ENCODE measurements at places on chromosomes 6 and 20.

- DNase-seq, result no peak
Measured at GRCh38 chr20:15759594-15759993, 813.7 kb downstream of the KIF16B start.

DNA sequence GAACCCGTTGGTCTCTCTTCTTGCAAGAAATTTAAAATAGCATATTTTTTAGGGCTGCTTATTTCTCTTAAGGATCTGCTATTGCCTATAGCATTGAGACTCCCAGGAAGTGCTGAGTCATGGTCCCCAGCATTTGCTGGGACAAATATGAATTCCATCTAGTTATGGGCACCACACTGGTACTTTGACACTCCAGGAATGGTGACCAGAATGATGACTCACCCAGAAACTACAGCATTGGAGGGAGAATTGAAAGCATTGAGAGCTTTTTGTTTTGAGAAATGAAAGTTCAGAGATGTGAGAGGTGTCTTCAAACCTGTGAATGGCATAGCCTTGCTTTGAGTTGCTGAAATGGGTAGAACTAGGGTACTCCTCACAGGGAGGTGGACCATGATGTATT is 699.7 kb downstream of the DHX35 start:
- no peak for DNase-seq

- no peak for DNase-seq
Measured at GRCh38 chr20:15523400-15523799, 1049.8 kb downstream of the KIF16B start.

DNA sequence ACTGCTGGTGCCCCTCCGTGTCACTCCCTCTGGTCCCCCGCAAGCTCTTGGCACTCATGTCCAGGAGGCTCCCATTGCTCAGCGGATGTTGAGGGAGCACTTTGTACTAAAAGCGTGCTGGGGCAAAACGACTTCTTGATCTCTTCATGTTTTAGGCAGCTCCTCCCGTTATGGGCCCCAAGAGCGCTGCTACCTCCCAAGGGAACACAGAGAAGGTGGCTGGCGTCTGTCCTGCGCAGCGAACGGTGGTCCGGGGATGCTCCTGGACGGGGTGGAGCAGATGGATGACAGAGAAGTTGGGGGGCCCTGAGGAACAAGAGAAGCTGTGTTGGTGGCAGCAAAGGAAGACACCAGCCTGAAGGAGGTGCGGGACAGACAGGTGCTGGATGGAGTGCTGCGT is 99.8 kb downstream of the TMEM242 start:
- DNase-seq, result no peak

- DNase-seq, result no peak
Measured at GRCh38 chr6:12075067-12075563, 63.0 kb downstream of the HIVEP1 start.

DNA sequence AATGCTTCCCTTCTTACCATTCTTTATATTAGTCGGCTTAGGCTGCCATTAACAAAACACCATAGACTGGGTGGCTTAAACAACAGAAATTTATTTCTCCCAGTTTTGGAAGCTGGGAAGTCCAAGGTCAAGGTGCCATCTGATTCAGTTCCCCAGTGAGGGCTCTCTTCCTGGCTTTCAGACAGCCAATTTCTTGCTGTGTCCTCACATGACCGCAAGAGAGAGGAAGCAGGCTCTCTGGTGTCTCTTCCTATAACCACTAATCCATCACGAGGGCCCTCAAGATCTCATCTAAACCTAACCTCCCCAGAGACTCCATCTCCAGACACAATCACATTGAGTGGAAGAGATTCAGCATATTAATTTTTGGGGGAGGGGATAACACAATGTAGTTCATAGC is 193.0 kb upstream of the SGK1 start:
- no peak for DNase-seq

DNA sequence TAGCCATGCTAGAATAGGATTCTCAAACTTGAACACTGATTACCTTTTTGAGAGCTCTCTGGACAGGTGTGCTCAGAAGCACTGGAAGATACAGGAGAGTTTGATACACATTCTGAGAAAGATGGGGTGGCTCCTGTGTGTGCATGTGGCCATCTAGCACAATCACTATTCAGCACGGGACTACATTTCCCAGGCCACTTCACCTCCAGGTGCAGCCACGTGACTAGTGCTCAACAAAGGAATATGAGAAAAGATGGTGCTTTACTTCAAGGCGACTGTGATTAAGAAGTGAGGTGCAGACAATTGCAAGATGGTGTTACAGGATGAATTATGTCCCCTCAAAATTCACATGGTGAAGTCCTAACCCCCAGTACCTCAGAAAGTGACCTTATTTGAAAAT is 103.8 kb downstream of the BACH2 start:
- DNase-seq, result no peak

GRCh38 chr6:46024124-46024769 is 8.6 kb upstream of the CLIC5 start:
- no peak for DNase-seq

- no peak for DNase-seq
Measured at GRCh38 chr6:54695815-54696214, 150.8 kb upstream of the FAM83B start.

- no peak for DNase-seq
Measured at GRCh38 chr6:142851601-142852000, 93.4 kb downstream of the HIVEP2 start.

DNA sequence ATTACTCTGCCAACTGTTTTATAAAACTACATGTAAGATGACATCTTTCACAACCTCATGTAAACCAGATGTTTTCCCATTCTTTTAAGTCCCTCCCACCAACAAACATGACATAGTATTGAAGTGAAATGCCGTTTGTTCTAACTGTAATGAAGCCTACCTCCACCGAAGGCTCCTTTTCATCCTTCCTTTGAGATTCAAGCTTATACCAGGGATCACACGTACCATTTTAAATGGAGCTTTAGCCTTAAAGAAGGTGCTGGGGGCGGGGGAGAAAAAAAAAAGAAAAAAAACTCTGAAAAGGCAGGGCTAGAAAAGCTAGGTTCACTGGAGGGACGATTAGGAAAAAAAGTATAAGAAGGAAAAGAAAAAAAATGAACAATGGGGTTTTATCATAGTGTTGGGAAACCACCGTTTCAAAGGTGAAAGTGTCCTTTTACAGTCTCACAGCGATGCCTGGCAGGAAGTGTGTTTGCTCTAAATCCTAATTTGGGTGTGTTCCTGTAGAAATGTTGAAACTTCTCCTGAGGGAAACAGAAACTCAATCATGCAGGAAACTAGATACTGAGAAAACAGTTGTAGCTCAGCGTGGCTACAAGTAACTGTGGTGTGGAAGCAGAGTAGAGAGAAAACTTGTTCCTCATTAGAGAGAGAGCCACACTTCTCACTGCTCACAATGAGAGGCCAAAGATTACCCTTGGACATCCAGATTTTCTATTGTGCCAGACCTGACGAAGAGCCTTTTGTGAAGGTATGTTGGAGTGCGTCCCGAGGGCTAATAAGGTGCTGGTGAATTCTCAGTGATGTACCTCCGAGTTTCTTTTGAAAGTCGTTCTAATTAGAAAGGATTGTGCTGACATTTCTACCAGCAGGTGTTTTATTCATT is 37.6 kb upstream of the HINT3 start:
- peak; percentile 49 for DNase-seq

DNA sequence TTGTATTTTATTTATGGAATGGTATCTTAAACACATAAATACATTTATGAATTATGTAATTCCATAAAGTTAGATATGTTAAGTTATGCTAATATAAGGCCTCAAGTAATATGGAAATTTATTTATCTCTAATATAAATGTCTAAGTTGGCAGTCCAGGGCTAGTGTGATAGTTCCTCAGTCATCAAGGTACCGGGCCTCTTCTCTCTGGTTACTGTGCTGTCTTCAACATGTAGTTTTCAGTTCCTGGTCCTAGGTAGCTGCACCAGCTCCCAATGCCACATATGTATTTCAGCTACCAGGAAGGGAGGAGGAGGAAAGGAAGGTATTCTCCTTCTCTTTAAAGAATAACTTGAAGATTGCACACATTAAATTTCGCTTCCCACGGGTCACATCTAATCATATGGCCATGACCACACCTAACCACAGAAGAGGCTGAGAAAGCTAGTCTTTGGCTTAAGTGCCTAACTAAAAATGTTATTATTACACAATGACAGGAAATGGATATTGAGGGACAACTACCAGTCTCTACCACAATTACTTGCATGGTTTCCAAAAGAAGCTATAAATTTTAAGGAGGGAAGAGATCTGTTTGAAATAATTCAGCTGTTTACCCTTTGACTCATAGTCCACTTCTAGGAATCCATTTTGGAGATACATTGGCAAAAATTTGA is 68.6 kb downstream of the BCKDHB start:
- no peak for DNase-seq

- DNase-seq, result no peak
Measured at GRCh38 chr6:116528133-116528532, 16.7 kb downstream of the CALHM5 start.

Data from Jurkat, Clone E6-1 (cell line).